ENCODE measurements at places on chromosomes 3 and 15.

DNA sequence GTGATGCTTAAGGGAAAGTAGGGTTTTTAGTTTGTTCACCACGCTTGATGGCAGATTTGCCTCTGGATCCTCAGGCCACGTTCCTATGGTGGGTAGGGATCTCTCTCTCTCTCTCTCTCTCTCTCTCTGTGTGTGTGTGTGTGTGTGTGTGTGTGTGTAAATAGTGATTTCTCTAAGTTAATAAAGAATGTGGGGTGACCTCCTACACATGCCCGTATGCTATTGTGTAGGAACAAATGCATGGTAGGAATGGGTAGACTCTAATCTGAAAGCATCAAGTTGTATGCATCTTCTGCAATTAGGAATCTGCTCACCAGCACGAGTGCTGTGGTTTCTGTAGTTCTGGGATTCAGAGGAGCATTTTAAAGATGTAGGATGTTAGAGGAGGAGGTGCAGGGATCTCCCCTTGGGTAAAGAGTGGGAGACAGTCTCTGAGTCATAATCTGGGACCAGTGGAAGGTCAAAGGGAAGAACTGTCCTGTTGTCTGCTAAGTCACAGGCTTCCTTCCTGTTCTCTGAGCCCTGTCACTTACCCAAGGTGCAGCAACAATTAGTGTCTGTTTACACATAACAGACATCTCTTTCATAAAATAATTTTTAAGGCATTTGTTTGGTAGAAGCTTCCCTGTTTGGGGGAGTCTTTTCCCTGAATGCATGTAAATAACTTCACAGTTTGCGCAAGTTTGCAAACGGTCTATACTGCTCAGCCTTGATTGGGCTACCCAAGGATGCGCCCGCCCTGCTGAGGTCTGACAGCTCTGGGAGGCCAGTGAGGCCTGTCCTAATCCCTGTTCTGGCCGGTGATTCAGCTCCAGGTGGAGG, 139.8 kb downstream of the IGF1R start:
- DNase-seq = no peak

GRCh38 chr3:8501371-8502131, at the start of gene LMCD1:
Gene LMCD1 (plus strand): TSS chr3:8501823. CDS start chr3:8501939, 116 bp downstream.
- peak; percentile 97 for DNase-seq

GRCh38 chr3:99269606-99270351, 368.3 kb upstream of the DCBLD2 start:
- DNase-seq = peak; percentile 8

GRCh38 chr3:105836533-105836932, 32.3 kb downstream of the CBLB start:
- DNase-seq = no peak

- DNase-seq = no peak
These were observed 45.0 kb upstream of the FSTL1 start for GRCh38 chr3:120495809-120496208.

GRCh38 chr15:28887339-28888174, 1.8 kb downstream of the APBA2 start:
- no peak for DNase-seq

- no peak for DNase-seq
These were observed 82.6 kb upstream of the PLXND1 start for GRCh38 chr3:129689036-129689435.

DNA sequence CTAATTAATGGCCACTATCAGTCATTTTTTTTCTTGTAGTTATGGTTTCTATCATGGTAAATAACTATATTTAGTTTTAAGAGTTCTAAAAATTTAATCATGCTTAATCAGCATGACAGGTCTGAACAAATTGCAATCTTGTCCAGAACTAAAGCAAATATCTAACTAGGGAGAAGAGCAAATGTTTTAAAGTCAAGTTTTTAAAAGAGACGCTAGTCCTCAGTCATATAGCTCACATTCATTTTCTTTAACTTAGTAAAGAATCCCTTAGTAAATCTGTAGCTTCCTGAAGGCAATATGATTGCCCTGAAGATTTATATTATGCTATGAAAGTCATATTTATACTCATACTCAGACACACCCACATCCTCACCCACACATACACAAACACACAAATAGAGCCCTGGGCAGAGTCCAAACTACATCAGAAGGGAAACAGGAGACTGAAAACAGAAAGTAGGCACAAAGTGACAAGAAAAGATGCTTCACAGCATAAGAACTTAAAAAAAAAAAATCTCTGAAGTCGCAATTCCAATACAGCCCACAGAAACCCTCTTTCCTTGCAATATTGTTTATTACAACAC, 1149.1 kb downstream of the SI start:
- no peak for DNase-seq

- no peak for DNase-seq
These were observed 284.0 kb upstream of the TBL1XR1 start for GRCh38 chr3:177481329-177481728.

- DNase-seq = no peak
These were observed 66.7 kb downstream of the BBX start for GRCh38 chr3:107589454-107589853.

- no peak for DNase-seq
These were observed 827.5 kb upstream of the DPPA4 start for GRCh38 chr3:110164632-110165369.

GRCh38 chr15:39061952-39062464, 497.4 kb upstream of the RASGRP1 start:
- no peak for DNase-seq

DNA sequence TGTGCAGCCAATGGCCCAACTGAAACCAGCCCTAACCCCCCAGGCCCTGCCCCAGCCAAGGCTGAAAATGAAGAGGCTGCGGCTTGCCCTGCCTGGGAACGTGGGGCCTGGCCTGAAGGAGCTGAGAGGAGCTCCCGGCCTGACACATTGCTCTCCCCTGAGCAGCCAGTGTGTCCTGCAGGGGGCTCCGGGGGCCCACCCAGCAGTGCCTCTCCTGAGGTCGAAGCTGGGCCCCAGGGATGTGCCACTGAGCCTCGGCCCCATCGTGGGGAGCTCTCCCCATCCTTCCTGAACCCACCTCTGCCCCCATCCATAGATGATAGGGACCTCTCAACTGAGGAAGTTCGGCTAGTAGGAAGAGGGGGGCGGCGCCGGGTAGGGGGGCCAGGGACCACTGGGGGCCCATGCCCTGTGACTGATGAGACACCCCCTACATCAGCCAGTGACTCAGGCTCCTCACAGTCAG, 11.2 kb downstream of the MAP1A start:
- DNase-seq = peak; percentile 70

- DNase-seq = no peak
These were observed 82.1 kb downstream of the GTF2E1 start for GRCh38 chr3:120824613-120825012.

DNA sequence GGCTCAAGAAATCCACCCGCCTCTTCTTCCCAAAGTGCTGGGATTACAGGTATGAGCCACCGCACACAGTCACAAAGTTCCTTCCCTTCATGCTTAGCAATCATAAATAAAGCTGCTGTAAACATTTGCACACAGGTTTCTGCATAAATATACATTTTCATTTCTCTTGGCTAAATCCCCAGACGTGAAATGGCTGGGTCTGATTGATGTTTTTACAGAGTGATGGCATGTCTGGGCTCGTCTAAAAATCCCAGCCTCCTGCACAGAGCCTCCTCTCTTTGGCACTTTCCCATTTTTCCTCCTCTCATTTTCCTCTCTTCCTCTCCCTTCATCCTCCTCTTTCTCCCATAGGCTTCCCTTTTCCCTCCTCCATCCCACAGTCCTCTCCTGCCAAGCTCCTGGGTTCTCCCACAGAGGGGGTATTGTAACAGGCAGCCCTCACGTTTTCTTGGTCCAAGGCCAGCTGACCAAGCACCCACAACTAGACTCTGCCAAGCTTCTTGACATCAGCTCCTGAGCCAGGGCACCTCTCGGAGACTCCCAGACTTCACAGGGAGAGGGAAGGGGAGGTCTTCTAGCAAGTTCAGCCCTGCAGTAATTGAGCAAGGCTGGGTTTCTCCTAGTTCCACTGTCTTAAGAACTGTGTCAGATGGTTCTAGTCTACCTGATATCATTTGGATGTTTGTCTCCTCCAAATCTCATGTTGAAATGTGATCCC, 10.5 kb upstream of the PLA2G4E start:
- DNase-seq = no peak

- no peak for DNase-seq
These were observed 622.5 kb downstream of the TBL1XR1 start for GRCh38 chr3:176574786-176575185.

GRCh38 chr3:186121968-186122367, 13.1 kb upstream of the ETV5 start:
- DNase-seq = no peak

DNA sequence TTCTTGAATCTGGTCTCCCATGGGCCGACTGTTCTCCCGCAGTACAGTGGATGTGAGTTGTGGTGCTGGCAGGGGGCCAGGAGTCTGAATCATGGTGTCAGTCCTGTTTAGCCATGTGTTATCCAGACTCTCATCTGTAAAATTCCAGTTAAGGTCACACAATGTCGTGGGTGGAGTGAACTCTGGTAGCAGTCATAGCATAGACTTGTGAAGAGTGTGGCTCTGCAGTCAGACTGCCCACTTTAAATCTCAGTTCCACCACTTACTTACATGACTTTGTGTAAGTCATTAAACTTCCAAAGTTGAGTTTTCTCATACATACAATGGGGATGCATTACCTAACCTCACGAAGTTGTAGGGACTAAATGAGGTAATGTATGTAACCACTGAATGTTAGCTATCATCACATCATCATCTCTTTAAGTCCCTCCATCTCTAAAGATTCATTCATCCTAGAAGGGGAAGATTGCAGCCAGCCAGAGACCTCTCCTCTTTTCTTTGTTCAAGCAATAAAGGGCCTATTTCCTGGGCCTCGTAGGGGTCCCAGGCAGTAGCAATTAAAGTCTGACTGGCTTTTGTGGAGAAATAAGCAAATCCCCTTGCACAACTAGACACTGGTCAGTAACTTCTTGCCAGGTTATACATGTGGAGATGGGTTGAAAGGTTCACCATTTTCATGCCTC, 93.9 kb downstream of the PCCB start:
- DNase-seq = peak; percentile 32

GRCh38 chr15:38475361-38475760, 21.4 kb downstream of the FAM98B start:
- DNase-seq = no peak

GRCh38 chr3:151620071-151620470, 113.7 kb upstream of the AADACL2 start:
- no peak for DNase-seq

- DNase-seq = no peak
These were observed 163.7 kb downstream of the PLD1 start for GRCh38 chr3:171646357-171647133.

GRCh38 chr3:50136714-50137405, 18.3 kb upstream of the SEMA3F start:
- DNase-seq = no peak

DNA sequence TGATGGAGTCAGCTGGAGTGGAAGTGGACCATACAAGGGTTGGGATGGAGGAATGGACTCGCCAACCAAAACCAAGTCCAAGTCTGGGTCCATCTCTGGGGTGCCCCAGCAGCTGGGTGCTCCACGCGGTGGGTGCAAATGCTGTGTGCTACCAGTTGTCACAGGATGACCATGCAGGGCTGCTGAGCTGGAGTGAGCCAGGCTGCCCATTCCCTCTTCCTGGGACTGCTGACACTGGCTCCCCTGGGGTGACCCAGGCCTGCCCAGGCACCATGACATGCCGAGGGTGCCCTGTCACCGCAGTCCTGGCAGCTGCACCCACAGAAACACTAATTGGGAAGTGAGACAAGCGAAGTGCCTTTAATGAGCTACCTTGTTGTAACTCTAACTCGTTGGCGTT, 140.2 kb downstream of the TPRA1 start:
- peak; percentile 60 for DNase-seq

- DNase-seq = no peak
These were observed 3.1 kb upstream of the GATA2 start for GRCh38 chr3:128496019-128496601.

GRCh38 chr15:80155001-80155377, 2.2 kb downstream of the FAH start:
- DNase-seq = no peak

DNA sequence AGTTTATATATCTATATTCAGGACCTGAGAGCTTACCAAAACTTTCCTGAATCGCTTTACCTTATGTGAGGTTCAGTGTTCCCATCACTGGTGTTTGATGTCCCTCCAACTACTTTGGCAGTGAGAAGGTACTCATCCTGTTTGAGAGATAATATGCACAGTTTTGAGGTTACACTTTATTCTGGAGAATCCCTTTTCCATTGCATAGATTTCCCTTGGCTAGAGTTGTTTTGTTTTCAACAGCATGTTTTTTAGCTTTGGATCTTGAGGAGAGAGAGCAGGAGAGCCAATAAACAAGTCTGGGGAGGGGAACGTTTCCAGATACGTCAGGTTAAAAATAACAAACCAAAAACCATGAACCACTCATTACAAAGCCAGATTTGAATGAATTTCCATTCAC, 33.6 kb downstream of the CD200 start:
- no peak for DNase-seq

- no peak for DNase-seq
These were observed 77.3 kb downstream of the FAM174B start for GRCh38 chr15:92578096-92578835.

DNA sequence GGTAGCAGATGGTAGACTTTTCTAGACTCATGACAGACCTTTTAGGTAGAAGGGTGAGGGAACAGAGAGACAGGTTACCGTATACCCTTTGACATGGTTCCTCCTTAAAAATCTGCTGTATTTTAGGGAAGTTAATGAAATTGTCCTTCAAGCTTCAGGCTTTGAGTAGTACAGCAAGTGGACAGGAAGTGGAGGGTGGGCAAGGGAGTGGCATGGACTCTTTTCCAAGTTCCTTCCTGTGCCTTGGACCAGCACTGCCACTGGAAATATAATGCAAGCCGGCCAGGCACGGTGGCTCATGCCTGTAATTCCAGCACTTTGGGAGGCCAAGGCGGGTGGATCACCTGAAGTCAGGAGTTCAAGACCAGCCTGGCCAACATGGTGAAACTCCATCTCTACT, 156.1 kb upstream of the LRRFIP2 start:
- no peak for DNase-seq

DNA sequence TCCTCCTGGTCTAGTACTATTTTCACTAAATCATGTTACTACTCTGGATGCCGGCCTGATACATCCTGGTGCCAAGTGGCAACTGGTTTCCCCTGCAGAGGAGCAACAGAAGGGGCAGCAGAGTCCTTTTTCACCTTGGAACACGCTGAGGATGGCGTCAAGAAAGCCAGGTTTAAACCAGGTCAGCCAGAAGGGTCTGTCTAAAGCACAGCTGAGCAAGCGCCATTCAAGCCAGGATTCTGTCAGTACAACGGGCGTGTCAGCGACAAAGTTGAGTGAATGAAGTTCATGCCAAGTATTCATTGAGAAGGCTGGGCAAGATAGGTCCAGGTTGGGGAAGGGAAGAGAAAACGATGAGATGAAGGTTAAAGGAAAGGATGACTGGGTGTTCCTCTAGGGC, 88.2 kb downstream of the FBN1 start:
- DNase-seq = no peak

GRCh38 chr3:123683505-123684154, 98.8 kb upstream of the HACD2 start:
- no peak for DNase-seq

DNA sequence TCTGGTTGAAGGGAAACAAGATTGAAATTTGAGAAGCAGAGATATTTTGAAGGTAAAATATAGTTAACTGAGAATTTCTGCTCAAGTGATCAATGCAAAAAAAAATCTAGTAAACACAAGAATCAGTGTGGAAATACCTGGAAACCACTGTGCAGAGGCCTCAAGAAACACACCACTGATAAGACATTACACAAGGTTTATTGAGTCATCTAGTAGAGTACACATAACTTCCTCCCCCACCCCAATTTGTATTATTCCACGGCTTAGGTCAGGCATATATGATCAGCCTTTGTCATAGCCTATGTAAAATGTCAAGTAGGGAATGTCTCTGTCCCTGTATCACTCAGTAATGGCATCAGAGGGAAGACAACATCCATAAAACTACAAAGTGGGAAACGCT, 447.8 kb upstream of the BCHE start:
- no peak for DNase-seq

All from posterior cingulate gyrus (tissue), 11 donors.